ENCODE measurements at places on chromosomes 7 and 10.

DNA sequence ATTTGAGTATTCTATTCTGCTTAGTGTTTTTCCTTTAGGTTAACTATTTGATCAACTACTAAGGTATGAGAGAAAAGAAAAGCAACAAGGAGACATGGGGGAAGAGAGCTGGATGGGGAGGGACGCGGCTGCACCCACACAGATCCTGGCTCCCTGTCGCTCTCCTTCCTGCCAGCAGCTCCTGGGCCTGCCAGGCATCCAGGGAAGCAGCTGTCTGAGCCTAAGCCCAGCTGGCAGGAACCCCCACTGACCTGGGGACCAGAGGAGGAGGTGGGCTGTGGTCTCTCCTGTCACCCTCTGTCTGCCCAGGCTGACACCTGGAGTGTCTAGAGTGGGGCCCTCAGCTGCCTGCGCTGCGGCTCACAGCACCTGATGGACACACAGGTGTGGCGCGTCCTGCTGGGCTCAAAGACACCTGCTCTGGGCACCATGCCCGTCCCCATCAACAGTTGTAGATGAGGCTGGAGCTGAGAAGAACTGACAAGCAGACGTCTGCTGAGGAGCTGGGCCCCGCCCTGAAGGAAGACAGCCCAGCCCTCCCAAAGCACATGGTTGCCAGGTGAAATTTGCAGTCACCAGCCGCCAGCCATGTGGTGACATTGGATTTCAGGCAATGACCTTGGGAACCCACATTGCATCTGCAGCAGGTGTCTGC is 207.9 kb downstream of the PLXNA4 start:
- DNase-seq: no peak

- no peak for DNase-seq
Measured at GRCh38 chr10:14552015-14552414, 221.3 kb upstream of the FRMD4A start.

DNA sequence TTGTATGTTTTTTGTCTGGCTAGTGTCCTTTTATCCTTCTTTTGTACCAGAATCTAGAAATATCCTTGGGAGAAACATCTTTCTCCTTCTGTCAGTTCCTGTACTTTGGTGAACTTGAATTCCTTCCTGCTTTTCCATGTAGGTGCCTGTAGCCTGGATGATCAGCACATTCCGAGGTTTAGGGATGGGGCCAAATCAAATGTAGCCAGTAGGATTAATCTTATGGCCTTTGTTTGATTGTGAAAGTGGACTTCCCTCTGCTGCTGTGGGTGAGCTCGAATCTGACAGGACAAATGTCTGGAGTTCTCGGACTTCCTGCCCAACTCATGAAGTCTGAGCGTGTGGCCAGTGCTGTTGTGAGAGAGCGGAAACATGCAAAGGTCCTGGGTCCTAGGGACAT is 33.2 kb upstream of the NAMPT start:
- DNase-seq: no peak

DNA sequence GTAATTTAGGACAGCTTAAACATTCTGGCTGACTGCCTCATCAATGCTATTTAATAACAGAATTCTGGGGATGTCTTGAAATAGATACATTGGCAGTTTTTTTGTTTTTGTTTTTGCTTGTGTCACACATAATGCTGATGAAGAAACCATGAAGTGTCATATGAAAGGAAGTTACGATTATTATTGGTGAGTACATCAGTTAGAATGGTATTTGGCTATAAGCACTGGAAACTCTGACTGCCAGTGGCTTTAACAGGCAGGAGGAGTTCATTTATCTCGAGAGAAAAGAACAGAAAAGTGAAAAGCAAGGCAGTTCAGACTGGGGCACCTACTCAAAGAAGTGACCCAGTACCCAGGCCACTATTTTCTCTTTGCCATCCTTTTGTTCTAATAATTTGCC is 18.1 kb downstream of the LSM8 start:
- DNase-seq: no peak

DNA sequence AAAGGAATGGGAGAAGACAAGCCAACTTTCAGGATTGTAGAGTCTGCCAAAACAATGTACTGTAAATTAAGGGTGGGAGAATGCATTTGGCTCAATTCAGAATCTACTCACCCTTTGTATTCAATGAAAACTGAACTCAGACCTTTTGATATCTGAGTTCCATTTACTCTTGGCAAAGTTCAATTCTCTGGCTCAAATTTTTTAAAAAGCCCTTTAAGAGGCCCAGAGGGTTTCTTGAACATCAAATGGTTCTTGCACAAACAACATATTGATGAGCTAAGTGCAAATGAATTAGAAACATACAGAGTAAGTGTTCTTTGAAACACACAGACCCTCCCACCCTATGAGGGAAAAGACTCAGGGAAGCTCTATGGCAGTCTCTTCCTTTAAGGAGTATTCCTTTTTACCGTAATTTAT is 5.2 kb upstream of the XPNPEP1 start:
- no peak for DNase-seq

DNA sequence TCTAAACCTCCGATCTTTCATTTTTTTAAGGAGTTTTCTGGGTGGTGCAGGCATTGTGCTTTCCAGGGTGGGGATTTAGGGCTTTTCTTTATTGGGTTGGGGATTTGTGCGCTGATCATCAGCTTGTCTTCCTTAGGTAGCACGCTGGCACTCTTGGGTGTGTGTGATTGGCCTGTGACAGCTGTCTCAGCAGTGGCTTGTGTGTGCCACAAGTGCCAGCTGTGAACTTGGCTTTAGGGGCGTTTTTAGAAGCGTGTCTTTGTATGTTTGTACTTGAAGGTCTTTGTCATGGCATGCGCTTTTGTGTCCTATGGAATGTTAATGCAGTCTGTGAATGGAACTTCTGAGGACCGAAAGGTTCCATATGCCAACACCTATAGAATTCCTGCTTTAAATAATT is 788 bp downstream of the AKAP9 start:
- peak; percentile 61 for DNase-seq

- no peak for DNase-seq
Measured at GRCh38 chr10:22243321-22243720, 25.5 kb upstream of the EBLN1 start.

GRCh38 chr10:44968500-44969400 is 9.1 kb downstream of the RASSF4 start:
- peak; percentile 85 for DNase-seq

GRCh38 chr7:90850471-90850870 is 254.3 kb downstream of the CDK14 start:
- DNase-seq: no peak

GRCh38 chr10:124590216-124591122 is 128.8 kb downstream of the LHPP start:
- no peak for DNase-seq

GRCh38 chr10:119655566-119656001 is 4.4 kb downstream of the BAG3 start:
- DNase-seq: no peak

DNA sequence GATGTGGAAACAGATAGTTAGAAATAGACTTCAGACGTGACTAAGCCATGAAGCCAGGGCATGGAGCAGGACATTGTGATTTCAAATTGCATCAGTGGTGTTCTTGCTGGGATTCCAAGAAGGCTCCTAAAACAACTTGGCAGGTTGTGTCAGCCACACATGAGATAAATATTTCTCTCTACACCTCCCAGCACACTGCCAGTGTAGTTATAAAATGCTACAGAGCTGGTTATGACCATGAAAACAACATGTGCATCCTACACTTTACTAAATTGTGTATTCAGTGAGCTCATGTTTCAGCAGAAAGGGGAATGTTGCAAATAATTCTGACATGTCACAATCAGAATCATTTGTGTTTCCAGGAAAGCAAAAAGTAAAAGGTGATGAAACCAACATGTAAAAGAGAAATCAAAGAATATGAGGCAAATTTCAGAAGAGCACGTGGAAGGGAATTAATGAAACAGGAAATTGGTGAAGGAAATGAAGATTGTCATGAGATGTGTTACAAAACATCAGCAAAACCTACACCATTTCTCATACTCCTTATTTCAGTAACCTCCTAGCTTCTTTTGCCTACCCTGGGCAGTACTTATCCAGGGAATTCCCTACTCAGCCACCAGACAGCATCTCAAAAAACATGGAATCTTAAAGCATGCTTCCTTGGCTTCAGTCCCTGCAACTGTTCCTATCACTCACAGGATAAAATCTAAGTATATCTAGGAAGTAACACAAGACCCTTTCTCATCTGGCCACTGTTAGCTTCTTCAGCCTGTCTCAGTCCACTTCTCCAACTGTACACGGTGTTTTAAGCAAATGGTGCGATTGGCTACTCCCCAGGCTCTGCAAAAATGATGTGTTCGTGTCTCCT is 5.8 kb upstream of the CYP3A7 start:
- peak; percentile 12 for DNase-seq

DNA sequence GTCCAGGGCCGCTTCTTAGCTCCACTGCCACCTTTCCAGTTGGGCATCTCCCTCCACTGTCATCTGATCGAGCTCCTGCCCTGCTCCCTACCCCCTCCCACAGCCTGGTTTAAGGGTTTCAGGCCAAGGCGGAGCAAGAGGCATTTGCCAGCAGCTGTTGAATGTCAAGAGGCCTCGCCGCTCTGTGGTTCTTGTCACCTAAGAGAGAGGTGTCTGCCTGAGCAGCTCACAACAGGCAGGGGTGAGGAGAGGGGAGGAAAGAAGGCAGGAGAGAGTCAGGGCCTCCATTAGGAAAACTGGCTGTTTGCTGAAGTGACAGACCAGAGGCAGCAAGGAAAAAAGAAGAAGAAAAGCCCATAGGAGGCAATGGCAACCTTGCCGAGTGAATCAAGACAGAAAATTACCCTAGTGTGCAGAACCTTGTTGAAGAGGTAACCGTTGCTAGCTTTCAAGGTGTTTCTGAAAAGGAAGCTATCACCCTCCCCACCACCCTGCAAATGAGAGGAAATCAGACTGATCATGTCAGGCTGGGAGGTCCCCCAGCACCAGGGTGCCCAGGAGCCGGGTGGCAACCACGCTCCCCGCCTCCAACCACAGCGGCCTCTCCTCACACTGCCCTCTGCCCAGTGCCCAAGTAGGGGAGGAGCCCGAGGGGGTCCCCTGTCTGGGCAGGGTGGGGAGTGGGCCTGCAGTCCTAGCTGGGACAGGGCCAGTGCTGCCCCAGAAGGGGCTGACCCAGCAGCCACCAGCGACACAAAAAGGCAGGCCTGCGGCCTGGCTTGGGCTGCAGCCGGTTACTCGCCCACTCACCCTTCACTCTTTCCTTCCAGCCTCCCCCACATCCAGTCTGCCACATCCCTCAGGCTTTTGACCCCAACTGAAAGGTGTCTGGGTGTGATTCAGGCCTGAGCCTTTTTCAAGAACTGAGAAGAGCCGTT is 7.1 kb downstream of the GATA3 start:
- no peak for DNase-seq

GRCh38 chr7:100072462-100072861 is 9.1 kb downstream of the ZNF3 start:
- no peak for DNase-seq

DNA sequence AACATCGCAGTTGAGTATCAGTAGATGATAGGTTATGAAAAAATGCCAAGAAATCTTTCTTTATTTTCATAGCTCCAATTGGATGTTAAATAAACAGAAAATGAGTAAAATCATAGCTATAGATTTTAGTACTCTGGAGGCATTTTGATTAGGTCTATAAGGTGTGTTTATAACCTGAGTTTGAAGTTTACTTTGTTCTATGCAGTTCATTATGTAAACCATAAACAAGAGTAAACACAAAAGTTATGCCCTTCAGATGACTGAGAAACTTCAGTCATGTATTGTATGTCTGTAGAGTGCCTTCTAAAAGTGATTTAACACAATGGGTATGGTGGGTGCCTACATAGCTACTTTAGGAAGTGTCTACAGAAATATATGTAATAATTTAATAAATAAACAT is 13.6 kb downstream of the FOXP2 start:
- no peak for DNase-seq

DNA sequence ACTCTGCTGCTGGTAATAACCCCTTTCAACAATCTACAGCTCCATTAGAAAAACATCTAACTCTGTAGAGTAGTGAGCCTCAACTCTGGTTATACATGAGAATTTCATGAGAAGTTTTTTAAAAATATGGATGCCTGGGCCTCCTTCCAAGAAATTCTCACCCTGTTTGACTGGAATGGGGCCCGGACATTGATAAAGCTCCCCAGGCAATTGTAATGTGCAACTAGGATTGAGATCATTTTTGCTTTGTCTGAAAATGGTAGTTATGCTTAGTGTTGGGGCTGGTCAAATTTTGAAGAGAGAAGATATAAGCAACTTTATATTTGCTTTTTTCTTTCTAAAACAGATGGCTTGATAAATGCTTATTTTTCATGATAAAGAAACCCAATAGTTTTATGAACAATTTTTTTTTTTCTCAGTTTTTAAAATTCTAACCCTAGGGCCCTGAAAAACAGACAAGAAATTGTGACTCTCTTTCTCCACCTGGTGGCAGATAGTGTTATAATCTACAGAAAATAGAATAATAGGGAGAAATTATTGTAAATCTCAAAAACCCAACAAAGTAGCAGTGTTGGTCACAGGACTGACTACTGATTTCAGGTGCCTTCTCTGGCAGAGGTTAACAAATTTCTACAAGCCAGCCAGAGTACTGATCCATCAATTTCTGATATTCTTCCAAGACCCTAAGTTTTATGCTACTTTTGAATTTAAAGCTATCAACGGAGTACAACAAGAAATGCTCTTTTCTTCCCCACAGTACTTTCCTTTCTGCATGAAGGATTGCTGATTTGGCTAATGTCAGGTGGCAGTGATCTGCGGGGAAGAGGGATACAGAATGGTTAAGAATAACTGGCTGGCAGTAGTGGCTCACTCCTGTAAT is 174.8 kb downstream of the DKK1 start:
- DNase-seq: no peak

GRCh38 chr10:8331387-8331786 is 276.9 kb downstream of the GATA3 start:
- DNase-seq: no peak

- no peak for DNase-seq
Measured at GRCh38 chr10:32132357-32132946, 76.2 kb upstream of the KIF5B start.

DNA sequence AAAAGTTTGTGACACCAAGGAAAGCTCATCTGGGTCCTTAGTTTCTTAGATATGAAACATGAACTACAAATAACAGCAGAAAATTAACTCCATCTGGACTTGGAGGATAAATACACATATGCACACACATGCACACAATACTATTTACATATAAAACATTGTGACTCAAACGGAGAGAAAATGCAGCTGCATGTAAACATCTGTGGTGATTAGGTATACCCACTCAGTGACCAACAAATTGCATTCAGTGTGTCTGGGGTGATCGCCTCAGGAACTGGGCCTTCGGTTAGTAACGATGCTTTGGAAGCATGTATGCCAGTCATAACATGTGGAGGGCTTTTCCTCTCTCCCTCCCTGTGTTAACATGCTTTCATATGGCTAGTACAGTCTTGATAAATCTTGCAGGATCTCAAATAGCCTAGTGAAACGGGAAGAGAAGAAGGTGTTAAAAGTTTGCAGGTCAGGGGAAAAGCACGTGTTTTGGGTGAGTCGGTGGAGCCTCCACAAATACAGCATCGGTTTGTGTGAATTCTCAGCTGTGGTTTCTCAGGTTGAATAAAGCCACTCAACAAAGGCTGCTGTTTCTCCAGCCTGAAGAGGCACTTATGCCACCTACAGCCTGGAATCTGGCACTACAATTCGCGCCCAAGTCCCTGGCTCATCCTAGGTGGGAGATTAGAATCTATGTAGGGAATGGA is 8.7 kb upstream of the GLRX3 start:
- DNase-seq: peak; percentile 41
